ENCODE measurements at places on chromosomes 2 and 18. TPM values are rescaled to one million over a fixed set of nuclear protein-coding genes. Genes with fewer than 3 reads are reported as not detected.
A peak's percentile ranks its signal among the peaks of the same experiment; 100 is the strongest.

SPP2 gene
- total RNA-seq: not detected

KCNG3 gene
- 11.3 TPM for total RNA-seq

NEB gene
- total RNA-seq: 5.5 TPM

OR6B2 gene
- not detected for total RNA-seq

- DNase-seq: no peak
These were observed 145.4 kb upstream of the RIOK3 start for GRCh38 chr18:23307567-23308295.

DNA sequence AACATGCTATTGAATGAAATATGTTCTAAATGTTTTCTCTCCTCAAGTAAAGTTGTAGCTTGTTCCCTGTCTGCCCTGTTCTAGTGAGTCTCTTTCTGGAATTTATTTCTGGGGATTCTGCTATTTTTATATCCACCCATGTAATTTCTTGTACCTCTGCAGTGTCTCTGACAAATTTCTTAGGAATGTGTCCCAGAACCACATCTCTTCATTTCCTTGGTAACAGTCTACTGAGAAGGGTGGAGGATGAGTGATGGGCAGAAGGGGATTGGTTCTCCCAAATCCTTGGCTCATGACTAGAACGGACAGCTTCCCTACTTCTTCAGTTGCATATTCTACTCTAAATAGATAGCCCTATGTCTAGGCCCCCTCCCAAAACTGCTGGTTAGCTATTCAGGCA, 490.6 kb upstream of the LINC00305 start:
- DNase-seq: no peak

DNA sequence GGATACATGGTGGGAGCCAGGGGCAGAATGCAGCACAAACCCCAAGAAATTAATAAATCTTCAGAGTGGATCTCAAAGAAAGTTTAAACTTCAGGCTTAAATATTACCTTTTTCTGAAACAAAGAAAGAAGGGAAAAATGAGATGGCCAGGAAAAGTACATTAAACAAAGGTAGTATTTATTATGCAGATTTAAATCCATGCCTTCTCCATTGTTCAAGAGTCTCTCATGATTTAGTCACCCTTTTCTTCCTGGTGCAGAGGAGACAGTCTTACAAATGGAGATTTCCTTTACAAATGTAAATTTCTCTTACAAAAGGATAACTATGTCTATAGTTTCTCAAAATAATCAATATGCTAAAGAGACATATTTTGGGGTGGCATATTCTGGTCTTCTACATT, 33.4 kb upstream of the PPM1B start:
- no peak for DNase-seq

GRCh38 chr2:232230560-232230959, 148.0 kb upstream of the ALPP start:
- peak; percentile 33 for DNase-seq

- no peak for DNase-seq
These were observed 232.1 kb downstream of the LOXHD1 start for GRCh38 chr18:46424898-46425297.

DNA sequence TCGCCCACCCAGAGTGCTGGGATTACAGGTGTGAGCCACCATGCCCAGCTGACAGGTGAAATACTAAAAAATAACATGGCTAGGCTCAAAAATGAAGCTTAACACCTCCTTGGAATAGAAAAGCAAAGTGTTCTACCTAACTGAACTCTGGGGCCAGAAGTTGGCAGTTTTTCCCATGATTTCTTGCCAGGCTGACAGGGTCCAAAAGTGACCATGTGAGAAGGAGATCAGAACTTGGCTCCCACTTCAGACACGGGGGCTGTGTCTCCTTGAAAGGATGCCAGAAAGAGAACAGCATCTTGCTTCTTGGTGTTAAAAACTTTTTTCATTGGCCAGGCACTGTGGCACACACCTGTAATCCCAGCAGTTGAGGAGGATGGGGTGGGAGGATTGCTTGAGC, 47.0 kb downstream of the BMPR2 start:
- DNase-seq: peak; percentile 80

GRCh38 chr2:215505044-215505786, 69.3 kb upstream of the FN1 start:
- no peak for DNase-seq

GRCh38 chr2:239204876-239205468, 195.8 kb downstream of the HDAC4 start:
- DNase-seq: no peak

DNA sequence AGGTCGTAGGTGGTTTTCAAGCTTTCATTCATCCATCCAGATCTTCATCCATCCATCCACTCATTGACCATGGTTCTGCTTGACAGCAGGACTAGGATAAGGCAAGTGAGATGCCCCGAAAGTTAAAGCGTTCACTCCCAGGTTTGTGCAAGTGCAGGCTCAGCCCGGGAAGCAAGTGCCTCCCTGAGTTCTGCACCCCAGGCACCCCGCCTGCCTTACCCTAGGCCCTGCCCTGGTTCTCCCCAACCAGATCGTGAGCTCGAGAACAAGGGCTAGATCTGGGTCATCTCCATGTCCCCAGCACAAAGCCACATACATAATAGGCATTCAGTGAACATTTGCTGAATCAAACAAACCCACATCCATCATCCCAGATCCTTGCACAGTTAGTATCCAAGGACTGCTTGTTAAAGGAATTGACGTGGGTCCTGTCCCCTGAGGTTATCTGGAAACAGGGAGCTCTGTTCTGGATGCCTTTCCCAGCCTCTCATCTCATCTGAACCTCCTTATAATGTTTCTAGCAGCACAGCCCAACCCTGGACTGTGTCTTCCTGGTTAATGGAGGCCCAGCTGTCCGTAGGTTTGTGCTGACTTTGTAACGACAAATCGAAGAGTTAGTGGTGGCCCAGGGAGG, 116.1 kb upstream of the GPC1 start:
- no peak for DNase-seq

DNA sequence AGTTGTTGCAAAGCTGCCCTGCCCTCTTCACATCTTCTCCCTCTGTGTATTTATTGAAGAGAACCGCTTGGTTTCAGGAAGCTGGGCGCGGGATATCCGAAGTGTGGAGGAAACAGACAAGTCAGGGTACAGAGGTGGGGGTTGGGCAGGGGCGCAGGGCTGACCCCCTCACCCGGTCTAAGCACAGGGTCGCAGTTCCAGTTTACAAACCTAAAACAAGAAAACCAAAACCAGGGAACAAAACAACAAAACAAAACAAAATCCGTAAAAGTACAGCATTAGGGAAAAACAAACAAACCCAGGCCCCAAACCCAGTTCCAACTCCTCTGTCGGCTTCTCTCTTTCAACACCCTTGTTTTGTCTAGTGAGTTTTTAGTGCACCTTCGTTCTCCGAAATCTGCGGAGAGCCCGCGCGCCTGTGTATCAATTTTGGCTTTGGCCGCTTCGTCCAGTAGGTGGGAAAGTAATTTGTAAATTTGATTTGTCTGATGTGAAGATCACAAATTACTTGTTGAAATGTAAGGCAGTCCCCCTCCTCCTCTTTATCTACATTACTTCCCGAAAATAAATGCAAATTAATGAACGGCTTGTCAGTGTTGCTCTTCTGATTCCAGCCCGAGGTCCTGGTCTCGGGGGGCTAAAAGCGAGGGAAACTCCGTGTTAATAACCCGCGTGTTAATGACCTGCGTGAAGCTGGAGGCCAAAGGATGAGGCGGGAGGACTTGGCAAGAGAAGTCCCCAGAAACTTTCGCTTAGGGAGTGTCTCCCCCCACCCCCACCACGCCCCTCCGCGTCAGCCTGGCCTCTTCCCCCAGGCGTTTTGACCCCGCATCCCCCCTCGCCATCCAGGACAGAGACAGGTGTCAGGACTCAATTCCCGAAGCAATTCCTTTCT, 6.9 kb downstream of the OTX1 start:
- no peak for DNase-seq

DNA sequence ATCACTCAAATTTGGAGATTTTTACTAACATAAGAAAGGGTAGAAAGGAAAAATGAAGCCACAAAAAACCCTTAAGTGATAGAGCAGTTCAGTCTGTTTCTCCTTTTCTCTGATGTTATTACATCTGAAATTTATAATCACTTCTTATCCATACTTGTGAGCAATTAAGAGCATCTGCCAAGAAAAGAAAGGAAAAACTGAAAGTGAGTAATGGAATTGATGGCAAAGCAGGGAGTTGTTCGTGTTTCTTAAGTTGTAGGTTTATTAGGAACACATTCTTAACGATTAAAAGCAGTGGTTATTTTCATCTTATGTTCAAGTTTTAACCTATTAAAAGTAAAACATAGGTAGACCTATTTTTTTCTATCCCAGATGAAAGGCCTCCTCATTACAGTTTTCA, 277.7 kb downstream of the RND3 start:
- no peak for DNase-seq

- DNase-seq: no peak
These were observed 22.1 kb upstream of the KCNG2 start for GRCh38 chr18:79775441-79776221.

GRCh38 chr18:10111191-10111590, 197.4 kb downstream of the VAPA start:
- DNase-seq: no peak

DNA sequence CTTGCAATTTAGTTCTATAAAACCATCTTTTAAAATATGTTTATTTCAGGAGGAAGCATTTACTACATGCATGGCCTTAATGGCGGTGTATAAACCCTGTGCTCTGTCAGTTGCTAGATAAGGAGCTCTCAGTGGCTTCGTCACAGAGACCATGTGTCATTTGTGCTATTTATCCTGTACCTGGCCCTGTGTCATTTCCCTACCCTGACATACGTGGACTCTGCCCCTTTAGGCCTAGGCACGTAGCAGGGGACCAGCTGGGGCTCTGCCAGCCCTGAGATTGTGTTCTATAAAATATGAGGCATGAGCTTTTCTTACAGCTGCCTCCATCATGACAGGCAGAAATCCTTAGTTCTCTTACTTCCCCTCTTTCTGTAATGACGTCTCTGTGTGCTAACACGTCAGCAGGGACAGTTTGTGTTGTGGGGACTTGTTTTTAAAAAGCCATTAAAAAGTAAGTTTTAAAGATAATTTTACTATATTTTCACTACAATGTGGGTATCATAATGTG, 88.0 kb downstream of the ITGB1BP1 start:
- DNase-seq: no peak

DNA sequence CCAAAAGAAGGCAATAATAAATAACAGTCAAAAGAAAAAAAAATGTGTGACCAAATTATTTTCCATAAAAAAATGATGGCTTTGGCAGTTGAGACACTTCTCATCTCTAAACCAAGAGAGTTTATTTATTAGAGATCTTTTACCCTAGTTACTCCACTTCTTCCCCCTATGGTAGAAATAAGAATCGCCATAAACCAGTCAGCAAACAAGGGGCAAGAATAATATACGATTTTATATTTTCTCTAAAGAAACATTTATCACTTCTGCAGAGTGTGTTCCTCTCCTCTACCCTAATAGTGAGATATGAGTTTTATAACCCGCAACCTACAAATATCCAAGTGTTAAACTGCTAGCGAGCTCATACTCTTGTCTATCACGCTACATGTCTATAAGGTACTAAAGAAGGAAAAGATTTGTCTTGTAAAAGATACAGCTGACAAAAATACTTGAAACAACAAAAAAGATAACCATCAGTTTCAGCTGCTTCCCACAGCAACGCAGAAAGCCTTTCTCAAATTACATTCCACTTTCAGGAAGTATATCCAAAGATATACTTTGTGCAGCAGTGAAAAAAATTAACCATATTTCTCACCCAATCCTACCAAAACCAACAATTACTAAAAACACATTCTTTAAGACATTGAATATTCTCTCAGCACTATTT, 2.3 kb downstream of the RNF103 start:
- no peak for DNase-seq

GRCh38 chr18:21057112-21057511, 54.5 kb downstream of the ROCK1 start:
- no peak for DNase-seq

DNA sequence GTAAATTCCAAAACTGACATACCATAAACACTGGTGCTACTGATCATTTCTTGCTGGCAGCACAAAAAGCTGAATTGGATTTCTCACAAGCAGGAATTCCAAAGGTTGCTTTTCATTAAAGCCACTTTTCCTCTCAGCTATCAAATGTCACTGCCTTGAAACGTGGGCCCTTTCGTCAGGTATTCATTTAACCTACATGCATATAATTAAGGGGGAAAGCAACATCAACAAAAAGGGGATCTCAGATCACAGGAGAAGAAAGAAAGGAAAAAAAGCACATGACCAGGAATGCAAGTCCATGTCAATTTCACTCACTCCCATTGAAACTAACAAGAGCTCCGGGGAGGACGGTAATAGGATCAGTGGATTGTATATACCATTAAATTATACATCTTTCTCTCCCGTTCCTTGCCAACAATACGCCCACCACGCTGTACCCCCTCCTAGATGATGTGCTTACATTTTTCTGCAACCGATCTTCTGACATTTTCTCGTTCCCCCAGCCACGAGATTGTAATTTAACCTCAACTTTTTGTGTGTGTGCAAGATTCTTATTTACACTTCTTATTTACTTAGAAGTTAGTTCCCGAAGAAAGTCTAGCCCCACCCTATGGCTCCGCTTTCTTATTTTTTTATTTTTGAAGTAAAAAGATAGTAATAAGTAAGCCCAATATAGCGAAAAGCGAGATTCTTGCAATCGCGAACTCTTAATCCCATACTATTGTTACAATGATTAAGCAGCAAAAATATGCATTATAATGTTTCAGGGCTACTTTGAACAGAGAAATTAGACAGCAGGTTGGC, 725 bp downstream of the FIGN start:
- DNase-seq: no peak

DNA sequence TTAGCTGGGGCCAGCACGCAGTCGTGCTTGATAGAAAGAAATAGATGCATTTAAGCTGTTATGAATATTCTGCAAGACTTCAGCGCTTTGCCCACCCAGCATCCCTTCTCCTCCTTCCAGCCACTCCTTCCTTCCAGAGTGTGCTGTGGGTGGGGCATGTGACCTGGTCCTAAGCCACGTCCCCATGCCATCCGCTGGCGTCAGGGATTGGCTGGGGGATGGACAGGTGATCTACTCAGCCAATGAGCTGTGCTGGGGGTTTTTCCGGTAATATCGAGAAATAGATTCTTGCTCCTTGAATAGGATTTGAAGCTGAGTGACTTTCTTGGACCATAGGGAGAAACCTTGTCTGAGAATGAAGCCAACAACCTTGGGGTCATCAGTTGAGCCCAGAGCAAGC, 4.8 kb upstream of the ZAP70 start:
- DNase-seq: peak; percentile 23

GRCh38 chr2:127173057-127173456, 47.0 kb downstream of the CYP27C1 start:
- DNase-seq: peak; percentile 70

DNA sequence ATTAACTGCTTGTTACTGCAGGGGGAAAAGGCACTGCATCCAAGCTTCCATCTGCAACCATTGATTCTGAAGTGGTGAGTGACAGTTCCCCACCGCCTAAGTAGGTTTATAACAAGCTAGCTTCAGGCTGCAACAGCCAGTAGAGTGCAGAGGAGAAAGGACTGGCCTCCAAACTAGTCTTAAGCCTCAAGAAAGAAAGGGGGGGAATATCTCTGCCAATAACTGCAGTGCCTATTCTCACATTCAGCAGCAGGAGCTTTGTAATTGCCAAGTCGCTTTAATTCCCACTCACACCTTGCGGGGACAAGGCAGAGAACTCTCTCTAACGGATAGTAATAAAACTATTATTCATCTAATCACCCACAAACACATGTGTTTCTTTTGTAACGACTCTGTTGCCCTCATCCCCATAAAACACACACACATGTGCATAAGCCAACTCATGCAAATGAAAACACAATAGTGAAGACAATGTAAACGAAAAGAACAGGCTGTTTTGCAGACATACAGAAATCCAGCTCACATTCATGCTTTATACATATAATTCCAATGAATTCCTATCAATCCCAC, 1963.3 kb upstream of the PIK3C3 start:
- no peak for DNase-seq

Data from testis (tissue), 5 donors.